CD4-positive, alpha-beta T cell treated with Interleukin-6 at 100 ng/mL for 8 hours (primary cell): ENCODE measurements at places on chromosomes 1 and 21.

DNA sequence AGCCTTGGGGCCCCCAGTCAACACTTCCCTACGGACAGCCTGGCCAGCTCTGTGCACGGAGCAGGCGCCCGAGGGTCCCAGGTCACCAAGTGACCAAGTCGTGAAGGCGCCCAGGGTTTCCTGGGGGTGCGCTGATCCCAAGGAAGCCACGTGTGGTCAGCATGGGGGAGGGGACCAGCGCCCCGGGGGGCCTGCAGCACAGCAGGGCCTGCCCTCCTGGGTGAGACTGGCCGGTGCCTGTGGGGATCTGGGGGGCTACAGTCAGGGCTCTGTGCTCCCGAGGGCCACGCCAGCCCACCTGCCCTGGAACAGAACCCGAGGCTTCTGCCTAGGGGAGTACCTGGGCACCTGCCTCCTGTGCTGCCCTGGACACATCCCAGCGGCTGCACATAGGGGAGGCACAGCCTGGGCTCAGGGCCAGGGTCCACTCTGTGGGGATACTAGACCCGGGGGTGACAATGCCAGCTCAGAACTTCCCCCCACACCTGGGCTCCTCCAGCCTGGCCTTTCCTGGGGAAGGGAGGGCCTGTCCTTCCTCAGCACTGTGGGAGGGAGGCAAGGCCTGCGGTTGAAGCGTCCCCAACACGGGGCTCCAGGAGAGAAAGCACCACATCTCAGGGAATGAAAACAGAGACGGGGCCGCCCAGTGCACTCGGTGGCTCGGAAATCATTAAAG, 6.2 kb upstream of the POFUT2 start:
- DNase-seq: no peak

DNA sequence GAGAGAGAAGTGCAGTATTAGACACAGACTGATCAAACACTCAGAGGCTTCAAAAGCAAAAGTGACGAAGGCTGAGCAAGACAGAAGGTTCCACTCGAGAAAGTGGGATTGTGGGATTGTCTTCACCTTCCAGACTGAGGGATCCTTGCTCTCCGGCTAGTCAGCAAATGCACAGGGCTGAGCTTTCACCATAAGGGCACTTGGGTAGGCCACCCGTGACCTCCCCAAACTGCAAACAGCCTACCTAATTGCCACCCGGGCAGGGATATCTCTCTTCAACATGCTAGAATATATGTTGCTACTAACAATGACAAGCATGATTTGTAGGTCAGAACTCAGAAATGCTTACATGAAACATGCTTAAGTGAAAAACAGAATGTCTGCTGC, 35.3 kb upstream of the RIPK4 start:
- no peak for DNase-seq

DNA sequence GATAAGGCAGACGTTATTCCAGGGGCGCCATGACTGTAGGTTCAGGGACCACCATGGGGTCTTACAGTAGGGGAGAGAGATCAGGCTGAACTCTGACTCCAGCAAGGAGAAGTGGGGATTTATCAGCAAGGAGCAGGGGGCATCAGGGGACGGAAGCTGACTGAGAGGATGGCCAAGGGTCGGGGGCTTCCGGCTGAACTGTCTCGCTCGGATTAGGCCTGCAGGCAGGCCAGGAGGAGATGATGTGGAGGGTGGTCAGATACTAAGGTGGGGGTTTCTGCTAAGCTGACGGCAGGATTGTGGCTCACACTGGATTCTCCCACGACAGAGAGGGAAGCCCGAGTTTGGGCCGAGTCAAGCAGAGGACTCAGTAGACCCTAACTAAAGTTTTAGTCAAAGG, 186.9 kb upstream of the VAMP3 start:
- DNase-seq: no peak

- DNase-seq: no peak
Observed at GRCh38 chr1:110548381-110548780, 29.4 kb upstream of the KCNA10 start.

GRCh38 chr1:21904704-21905520, 32.2 kb downstream of the HSPG2 start:
- no peak for DNase-seq

DNA sequence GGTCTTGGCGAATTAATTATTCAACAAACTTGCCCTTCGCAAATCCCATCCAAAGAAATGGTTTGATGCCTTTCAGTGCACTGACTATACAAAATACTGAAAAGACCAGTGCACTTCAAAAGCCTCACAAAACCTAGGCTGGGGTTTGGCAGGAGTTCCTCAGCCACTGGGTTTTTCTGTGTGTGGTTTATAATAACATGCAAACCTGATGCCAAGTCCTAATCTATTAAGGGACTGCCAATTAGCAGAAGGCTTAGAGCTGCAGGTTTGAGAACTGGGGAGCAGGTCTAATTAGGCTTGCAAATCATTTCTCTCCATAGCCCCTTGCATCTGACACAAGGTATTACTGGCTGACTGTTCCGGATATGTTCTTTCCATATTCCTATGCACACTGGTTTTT, 27.7 kb downstream of the PLPP3 start:
- no peak for DNase-seq

DNA sequence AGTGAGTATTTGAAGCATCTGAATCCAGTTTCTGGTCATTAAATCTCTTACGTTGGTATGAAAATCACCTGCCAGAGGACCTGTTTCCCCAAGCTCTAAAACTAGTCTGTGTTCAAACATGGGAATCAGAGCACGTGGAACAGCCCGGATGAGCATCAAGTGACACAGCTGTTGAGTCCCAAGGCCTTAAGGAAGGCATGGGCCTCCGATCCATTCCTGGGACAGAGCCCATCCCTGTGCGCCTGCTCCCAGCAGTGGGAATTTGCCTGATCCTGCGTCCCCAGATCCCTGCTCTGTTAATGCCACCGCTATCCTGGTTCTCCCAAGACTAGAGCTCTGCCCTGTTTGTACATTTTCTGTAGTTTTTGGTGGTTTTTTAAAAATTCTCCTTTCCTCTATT, 68.4 kb upstream of the FBXO28 start:
- no peak for DNase-seq

GRCh38 chr1:198168227-198168626, 11.4 kb downstream of the NEK7 start:
- DNase-seq: no peak

DNA sequence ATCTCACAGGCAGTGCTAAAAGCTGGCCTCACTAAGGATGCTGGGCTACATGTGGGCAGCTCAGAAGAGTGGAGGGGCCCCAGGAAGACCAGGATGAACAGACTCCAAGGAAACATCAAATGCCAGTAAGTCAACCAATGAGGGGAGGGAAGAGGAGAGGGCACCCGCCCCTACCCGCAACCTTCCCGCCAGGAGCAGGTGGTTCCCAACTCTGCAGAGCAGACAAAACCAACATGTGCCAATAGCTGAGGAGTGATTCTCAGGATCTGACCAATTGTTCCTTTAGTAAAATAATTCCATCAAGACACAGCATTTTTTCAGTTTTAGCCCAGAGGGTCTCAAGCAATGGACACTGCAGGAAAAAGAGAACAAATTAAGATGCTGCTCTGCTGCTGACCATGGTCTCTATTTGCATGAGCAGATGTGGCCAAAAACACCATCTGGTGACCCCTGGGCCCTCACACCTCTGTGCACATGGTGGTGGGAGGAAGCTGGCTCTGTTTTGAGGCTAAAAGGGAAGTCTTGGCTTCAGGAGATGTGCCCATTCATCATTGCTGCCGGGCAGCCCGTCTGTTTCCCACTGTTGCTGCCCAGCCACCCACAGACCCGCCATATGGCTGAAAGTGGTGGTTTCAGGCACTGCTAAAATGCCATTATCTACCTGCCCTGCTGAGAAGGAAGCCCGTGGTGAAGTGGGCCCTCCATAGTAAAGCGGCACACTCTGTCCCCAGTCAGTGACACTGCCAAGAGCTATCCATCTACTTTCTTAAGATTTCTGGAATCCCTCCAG, 231.8 kb downstream of the KCNH1 start:
- no peak for DNase-seq

DNA sequence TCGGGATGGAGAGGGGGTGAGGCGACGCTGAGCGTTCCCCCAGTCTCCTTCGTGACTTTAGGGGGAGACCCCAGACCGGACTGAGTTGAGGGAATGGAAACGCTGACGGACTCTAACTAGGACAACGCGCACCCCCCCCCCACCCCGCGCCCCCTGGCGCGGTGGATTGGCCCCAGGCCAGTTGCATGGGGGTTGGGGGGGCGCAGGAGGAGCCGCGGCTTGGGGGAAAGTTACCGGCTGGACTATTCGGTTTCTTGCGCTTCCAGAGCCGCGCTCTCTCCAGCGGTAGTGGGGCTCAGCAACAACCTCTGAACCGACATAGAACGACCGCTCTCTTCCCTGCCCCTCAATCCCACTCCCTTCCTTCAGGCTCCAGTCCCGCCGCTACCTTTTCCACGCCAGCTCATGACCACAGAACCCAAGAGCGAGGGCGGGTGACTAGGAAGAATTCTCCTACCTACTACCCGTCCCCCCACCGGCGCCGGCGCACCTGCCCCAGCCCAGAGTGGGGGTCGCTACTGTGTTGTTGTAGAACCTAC, 694 bp downstream of the ZBTB7B start:
- no peak for DNase-seq

DNA sequence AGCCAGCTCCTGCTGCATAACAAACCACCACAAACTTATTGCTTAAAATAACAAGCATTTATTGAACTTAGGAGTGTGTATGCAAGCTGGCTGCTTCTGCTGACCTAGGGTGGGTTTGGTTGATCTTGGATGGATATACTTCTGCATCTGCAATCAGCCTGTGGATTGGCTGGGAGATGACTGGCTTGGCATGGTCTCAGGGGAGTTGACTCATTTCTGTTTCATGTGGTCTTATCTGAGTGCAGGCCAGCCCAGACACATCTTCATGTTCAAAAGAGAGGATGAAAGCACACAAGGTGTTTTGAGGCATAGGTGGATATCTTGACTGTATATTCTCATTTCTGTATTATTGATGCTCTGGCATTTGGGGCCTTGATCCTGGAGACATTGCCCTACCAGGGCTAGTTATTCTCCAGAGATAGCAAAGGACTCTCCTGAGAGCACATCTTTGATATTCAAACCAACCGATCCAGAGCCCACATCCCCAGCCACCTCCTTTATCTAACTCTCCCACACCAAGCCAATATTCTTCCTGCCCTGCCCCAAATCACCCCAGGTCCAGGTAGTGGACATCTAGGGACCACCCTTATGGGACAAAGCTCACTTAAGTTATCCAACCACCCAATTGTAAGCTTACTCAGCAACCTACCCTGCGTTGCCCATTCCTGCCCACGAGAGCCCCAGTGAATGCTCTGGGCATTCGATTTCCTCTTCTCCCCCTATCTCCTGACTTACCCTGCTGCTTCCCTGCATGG, 350.8 kb downstream of the PTPRU start:
- DNase-seq: no peak

DNA sequence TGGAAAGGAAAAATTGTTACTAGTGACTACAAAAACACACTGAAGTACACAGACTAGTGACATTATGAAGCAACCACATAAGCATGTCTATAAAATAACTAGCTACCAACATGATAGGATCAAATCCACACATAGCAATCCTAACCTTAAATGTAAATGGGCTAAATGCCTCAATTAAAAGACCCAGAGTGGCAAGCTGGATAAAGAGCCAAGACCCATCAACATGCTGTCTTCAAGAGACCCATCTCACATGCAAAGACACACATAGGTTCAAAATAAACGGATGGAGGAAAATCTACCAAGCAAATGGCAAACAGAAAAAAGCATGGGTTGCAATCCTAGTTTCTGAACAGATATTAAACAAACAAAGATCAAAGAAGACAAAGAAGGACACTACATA, 49.4 kb upstream of the LRRC8B start:
- DNase-seq: no peak

DNA sequence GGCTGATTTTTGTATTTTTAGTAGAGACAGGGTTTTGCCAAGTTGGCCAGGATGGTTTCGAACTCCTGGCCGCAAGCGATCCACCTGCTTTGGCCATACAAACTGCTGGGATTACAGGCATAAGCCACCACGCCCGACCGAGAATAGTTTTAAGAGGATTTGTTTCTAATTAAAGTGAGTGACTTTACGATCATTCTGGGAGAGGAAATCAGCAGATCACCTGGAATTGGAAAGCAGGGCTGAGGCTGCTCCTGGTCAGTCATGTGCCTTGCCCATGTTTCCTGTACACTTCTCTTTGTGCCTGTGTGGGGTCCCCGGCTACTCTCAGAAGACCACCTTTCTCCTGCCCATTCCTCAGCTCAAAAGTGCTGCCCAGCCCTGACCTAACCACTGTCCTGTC, 33.9 kb downstream of the ZBTB8B start:
- no peak for DNase-seq

GRCh38 chr1:106061586-106062495, 994.6 kb upstream of the PRMT6 start:
- DNase-seq: no peak

DNA sequence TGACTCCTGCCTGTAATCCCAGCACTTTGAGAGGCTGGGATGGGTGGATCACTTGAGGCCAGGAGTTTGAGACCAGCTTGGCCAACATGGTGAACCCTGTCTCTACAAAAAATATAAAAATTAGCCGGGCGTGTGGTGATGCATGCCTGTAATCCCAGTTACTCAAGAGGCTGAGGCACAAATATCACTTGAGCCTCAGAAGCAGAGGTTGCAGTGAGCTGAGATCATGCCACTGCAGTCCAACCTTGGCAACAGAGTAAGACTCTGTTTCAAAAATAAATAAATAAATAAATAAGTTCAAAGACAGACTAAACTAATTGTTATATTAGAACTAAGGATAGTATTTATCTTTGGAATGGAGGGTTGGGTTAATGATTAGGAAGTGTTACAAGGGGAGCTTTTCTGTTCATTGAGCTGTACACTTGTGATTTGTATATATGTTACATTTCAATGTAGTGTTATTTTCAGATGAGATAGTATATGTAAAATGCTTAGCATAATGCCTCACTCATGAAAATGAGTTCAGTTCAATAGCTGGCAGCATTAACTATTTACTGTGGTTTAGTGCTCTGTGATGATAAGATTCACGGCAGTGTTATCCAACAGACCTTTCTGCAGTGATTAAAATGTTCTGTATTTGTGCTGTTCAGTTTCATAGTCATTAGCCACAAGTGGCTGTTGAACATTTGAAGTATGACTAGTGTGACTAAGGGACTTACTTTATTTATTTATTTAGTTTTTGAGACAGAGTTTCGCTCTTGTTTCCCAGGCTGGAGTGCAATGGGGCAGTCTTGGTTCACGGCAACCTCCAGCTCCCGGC, 47.7 kb downstream of the OSBPL9 start:
- no peak for DNase-seq

GRCh38 chr1:87968197-87968955, 639.7 kb downstream of the LMO4 start:
- no peak for DNase-seq

GRCh38 chr1:84944767-84945486, 51.9 kb upstream of the LPAR3 start:
- peak; percentile 89 for DNase-seq

DNA sequence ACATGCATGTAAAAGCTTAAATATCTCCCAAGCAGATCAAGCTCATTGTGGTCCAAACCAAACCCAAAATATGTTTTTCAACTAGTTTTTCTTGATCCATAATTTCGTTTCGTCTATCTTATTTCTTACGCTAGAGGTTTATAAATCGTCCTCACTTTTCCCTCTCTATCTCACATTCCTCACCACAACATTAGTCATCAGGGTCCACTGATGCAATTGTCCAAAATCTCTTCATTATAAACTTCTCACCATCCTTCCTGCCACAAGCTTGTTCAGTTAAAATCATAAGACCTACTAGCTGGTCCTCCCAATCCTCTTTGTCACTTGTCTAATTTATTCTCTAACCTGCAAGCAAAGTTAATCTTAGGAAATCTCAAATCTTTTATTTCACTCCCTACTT, 173.0 kb upstream of the PALMD start:
- no peak for DNase-seq

- no peak for DNase-seq
Observed at GRCh38 chr1:68916221-68916902, 419.5 kb upstream of the DEPDC1 start.

GRCh38 chr1:60818969-60819701, 263.2 kb upstream of the NFIA start:
- no peak for DNase-seq
